ENCODE measurements at places on chromosomes 2 and 18.
A peak's percentile ranks its signal among the peaks of the same experiment; 100 is the strongest.

GRCh38 chr18:61856678-61857077 is 36.1 kb downstream of the RNF152 start:
- no peak for DNase-seq

DNA sequence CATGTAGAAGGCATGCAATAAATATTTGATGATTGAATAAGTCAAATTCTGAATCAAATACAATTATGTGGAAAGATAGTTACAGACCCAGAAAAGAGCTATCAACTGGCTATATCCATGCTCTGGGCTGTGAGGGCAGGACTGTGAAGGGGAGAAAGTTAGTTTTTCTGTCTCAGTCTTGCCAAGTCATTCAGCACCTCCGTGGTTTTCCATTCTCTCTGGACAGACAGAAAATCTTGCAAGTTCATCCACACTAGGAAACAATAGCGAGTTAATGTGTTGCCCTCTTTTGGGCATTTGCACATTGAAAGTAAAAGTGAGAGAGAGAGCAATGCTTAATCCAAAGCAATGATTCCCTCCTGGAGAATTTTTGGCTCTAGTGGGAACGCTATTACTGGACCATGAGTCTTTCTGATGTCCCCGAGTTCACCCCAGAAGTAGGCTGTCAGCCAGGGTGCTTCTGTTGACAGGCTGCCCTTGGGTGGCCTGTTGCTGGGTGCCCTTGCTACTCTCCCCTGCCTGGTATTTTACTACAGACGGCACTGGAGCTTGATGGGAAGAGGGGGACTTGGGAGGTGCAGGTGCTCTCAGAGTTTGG is 238.3 kb downstream of the LOXHD1 start:
- DNase-seq: no peak

DNA sequence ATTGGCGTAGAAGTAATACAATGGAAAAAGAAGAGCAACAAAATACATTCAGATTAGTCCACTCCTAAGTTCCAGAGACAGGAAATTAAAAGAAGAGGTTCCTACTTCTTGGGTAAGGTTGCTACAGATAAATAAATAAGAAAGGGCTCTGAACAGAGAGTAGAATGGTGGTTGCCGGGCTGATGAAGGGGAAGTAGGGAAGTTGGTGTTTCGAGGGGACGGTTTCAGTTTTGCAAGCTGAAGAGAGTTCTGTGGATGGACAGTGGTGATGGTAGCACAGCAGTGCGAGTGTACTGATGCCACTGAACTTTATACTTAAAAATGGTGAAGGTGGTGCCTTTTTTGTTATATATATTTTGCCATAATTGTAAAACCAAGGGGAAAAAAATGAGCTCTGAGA is 48.2 kb downstream of the CABYR start:
- no peak for DNase-seq

DNA sequence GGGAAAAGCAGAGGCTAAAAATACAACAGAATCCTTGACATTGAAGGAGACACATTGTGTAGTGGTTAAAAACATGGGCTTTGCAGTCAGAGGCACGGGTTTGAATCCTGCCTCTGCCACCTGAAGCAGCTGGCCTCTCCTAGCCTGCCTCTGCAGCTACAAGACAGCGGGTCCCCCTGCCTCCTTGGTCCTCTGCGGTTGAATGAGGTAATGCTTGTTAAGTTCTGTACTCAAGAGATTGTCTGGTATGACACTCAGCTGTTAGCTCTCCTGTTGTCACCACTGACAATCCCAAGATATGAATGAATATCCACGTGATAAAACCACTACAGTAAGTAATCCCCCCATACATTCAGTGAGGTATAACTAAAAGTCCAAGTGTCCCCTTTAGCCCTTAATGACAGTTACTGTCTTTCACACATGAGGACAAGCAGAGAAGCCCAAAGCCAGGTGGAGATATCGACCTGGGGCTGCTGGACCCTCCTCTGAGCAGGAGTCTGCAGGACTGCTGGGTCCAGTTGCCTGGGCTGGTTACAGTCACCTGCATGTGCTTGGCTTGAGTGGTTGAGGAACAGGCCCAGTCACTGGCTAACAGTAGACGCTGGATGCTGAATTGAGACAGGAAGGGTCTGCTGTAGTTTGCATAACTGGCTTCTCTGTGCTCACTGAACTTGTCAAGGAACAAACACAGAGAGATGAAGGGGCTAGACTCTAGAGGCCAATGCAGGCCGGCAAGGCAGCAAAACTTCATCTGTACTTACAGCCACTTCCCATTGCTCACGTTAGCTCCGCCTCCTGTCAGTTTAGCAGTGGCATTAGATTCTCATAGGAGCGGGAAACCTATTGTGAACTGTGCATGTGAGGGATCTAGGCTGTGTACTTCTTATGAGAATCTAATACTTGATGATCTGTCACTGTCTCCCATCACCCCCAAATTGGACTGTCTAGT is 85.5 kb downstream of the TGFA start:
- no peak for DNase-seq

DNA sequence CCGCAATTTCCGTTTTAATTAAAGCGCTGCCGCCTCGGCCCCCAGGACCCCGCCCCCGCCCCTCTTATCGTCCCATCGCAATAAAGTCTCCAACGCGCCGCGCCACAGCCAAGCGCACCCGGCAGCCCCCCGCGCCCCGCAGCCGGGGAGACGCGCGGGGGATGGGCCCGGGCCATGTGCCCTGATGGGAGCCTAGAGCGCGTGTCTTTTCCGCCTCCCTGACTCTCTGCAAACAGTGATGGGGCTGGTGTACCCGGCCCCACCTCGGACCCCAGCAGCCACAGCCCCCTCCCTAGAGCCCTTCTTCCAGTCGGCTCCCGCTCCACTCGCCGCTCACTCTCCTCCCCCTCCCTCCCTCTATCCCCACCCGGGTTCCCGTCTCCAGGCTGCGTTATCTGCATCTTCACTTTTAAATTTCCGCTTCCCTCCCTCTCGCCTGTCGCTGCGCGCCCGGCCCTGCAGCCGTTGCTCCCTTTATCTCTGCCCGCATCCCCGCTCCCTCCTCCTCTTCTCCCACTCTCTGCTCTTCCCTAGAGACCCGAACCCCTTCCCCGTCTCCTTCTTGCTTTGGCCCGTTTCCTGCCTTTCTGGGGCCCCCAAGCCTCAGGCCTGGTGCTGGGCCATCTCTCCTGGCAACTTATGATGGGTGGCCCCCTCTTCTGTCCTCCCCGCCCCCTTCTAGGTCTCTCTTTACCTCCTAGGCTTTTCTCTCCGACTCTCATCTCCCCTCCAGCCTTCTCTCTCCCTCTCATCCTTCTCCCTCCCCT is 524 bp upstream of the FEV start:
- no peak for DNase-seq

DNA sequence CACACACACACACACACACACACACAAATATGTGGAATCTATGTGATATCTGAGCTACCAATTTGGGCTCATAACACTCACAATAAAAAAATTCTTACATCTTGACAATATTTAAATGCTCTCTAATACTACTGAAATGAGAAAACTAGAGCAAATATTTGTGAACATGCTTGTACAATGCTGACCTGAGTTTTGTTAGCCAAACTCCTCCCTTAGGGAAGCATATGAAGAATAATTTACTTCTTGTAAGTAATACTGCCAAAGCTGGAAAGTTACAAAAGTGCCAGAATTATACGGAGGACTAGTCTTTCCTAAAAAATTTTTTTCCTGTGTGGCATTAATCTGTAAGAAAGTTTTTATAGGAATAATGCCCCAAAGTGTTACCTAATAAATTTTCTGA is 18.5 kb downstream of the MBD2 start:
- no peak for DNase-seq

- DNase-seq: no peak
Observed at GRCh38 chr2:9508931-9509330, 34.6 kb downstream of the IAH1 start.

GRCh38 chr2:237012004-237012403 is 73.7 kb upstream of the COPS8 start:
- no peak for DNase-seq

DNA sequence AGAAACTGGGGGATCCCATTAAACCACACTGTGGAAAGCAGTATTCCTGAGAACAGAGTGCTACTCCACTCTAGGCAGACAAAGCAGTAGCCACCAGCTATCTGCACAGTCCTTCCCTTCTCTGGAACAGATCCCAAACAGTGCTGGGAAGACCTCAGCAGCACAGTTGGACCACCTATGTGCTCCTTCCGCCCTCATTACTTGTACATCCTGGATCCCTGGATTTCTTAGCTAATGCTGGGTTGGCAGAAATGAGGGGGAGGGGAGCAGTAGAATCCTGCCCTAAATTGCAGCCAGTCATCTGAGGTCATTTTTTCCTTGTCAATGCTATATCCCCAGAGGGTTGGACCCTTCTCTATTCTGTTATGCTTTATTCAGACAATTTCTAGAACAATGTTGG is 13.8 kb upstream of the MALT1 start:
- no peak for DNase-seq

DNA sequence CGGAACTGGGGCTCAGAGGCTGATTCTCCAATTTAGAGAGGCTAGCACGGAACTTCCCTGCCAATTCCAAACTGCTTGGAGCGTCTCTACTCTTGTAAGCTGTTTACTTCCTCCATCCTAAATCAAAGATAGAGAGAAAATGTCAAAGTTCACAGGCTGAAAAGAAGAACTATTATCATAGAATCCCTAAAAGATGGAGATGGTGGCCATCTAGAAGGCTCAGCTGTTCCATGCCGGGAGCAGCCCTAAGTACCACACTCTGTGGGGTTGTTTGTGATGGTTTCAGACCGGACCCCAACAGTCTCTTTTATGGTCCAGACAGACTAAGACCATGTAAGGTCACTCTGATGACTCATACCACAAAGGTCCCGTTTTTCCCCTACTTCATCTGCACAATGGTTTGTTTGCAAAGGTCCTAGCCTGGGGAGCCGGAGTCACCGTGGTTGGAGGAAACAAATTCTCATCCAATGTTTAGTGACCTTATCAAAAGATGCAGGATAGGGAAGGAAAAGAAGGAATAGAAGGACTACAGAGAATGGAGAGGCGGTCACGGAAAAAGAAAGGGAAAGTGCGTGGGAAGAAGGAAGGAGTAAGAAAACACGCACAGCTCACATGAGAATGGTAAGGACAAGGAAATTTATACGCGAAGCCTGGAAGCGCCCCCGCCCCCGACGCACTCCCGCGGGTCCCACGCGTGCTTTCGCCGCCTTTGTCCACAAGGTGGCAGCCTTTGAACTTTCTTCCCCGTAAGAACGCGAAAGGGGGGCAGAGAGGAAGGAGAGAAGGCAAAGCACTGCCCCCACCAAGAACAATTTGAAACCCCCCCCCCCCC is 453 bp upstream of the ANTXR1 start:
- DNase-seq: peak; percentile 41

DNA sequence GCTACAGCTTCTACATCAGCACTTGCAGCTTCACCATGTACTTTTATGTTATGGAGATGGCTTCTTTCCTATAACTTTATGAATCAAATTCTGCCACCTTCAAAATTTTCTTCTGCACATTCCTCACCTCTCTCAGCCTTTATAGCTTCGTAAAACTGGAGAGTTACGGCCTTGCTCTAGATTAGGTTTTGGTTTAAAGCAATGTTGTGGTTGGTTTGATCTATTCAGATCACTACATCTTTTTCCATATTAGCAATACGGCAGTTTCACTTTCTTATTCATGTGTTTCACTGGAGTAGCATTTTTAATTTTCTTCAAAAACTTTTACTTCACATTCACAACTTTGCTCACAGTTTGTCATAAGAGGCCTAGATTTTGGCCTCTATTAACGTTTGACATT is 242.9 kb upstream of the GYPC start:
- no peak for DNase-seq

DNA sequence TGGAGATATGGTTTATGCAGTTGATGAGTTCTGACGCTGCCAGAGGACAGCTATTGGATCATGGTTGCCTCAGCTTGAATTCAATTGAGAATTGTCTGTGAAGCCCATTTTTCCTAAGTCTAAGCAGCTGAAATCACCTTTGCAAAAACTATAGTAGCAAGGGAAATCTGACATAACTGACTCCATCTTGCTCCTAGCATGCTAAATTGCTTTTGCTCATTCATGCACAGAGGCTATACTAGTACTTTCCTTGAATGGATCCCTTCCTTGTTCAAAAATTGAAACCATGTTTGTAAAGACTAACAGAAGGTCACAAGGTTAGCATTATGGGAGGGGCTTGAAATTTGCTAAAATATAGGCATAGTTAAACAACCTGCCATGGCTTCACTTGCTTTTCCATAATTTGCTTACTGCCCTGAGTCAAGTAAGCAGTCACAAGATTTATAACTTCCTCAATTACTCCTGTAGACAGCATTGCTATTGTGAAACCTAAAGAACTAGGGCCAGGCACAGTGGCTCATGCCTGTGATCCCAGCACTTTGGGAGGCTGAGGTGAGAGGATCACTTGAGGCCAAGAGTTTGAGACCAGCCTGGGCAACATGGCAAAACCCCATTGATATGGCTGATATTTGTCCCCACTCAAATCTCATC is 41.2 kb downstream of the CHRNA1 start:
- no peak for DNase-seq

GRCh38 chr18:60060578-60060977 is 160.8 kb downstream of the PMAIP1 start:
- no peak for DNase-seq

GRCh38 chr2:201450954-201451291 is 335 bp downstream of the TRAK2 start:
- DNase-seq: peak; percentile 18

DNA sequence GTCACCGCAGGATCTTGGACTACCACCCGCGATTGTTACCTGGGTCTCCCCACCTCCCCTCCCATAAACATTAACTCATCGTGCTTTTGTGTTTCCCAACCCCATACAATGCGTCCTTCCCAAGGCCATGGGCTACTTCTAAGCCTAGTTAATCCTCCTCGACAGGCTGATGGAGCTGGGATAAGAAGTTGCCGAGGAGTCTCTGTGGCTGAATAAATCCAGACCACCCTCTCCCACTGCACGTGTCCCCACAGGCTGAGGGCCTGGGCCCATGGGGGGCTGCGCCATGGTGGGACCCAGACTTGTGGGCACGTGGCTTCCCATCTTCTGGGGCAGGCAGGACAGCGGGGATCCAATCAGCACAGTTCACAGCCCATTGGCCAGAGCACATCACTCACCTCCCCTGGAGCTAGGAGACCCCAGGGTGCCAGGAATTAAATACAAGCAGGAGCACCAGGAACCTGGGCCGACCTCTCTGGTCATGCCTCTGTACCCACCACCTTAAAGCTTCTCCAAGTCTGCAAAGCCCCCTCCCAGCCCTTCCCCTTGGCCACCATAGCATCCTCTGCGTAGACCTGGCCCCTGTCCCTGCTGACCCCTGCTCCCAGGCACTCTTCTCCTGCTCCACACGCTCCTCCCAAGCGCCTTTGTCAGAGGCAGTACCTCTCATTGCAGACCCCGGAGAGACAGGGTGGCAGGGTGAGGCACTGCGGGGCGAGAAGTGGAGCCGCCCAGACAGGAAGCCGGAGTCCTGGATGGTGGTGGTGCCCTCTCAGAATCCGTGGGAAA is 51.0 kb upstream of the ID2 start:
- DNase-seq: no peak

- DNase-seq: no peak
Observed at GRCh38 chr2:85853499-85854165, 35.2 kb downstream of the ST3GAL5 start.

DNA sequence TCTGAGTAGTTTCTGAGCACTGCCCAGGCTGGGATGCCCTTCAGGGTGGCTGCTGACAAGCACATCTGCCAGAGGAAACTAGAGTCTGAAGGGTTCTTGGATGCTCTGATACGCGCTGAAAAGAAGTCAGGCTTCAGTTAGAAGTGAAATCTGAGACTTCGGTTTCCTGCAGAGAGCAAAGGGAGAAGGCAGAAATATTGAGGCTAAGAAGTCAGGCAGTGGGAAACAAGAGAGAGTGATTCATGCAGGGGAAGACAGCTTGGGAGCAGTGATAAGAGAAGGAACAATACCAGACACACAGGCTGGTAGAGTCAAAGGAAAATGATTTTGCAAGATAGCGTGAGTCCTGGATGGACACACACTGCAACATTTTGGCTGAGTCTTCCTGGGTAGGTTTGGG is 51.0 kb upstream of the BOD1L2 start:
- DNase-seq: no peak
